ENCODE measurements at places on chromosomes 2 and 18. TPM values are rescaled to one million over a fixed set of nuclear protein-coding genes. Genes with fewer than 3 reads are reported as not detected.
A peak's percentile ranks its signal among the peaks of the same experiment; 100 is the strongest.

GRCh38 chr2:55768991-55769390 lies 75.3 kb upstream of the PNPT1 start:
- no peak for DNase-seq

DNA sequence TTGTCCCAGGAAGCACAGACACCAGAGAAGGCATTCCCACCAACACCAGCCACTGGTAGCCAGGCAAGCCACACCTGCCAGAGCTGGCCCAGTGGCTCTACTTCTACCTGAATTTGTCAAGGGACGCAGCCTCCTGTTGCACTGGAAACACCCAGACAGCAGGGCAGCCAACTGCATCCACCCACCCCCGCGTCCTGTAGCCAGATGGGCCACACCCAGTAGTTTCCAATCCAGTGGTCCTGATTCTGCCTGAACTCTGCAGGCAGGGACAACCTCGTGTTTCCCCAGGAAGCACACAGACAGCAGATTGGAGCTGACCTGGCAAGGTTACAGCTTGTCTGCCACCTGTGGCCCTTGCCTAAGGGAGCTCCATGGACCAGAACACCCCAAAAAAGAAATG lies 18.2 kb downstream of the PFN4 start:
- no peak for DNase-seq

Gene PAIP2B
- total RNA-seq = 5.3 TPM

- no peak for DNase-seq
Measured at GRCh38 chr2:42622943-42623676, 54.7 kb downstream of the MTA3 start.

- DNase-seq = no peak
Measured at GRCh38 chr2:197894751-197895274, 90.4 kb downstream of the PLCL1 start.

- no peak for DNase-seq
Measured at GRCh38 chr2:70714141-70714905, 53.7 kb downstream of the ADD2 start.

- no peak for DNase-seq
Measured at GRCh38 chr2:121081701-121082100, 203.3 kb downstream of the TFCP2L1 start.

- DNase-seq = no peak
Measured at GRCh38 chr18:44564922-44565321, 115.8 kb upstream of the SETBP1 start.

- no peak for DNase-seq
Measured at GRCh38 chr2:195395362-195395761, 261.7 kb upstream of the SLC39A10 start.

DNA sequence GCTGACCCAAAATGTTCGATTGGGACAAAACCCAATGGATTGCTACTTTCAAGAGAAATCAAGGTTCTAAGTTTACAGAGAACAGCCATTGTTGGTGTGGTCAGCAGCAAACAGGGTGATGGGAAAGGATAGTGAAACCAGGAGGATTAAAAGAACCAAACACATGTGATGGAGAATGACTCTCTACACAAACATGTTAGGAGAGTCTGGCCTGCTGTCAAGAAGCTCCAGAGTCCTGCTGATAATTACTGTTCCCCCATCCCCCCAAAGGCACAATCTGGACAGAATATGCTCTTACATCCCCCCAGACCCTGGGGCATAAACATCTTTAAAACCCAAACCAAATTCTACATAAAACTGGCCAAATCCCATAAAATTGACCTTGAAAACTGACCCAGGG lies 32.0 kb upstream of the ACYP2 start:
- no peak for DNase-seq

- DNase-seq = no peak
Measured at GRCh38 chr2:241228860-241229516, 40.5 kb downstream of the ANO7 start.

DNA sequence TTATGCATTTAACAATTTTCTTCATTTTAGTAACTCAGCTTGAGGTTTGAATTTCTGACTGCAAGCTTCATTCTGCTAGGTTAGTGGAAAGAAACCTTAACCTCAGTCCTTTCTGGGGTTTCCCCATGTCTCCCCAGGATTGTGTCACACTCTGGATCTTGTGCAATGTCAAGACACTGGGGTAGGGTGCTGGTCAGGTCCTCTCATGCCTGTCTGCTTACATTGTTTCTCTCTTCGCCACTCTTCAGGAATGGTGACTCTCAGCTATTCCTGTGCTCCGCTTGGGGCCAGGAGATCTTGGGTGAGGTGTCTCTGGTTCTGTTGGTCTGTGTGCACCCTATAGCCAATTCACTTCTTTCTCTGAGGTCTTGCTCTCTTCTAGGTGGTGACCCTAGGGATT lies 23.9 kb downstream of the CTLA4 start:
- DNase-seq = peak; percentile 83

DNA sequence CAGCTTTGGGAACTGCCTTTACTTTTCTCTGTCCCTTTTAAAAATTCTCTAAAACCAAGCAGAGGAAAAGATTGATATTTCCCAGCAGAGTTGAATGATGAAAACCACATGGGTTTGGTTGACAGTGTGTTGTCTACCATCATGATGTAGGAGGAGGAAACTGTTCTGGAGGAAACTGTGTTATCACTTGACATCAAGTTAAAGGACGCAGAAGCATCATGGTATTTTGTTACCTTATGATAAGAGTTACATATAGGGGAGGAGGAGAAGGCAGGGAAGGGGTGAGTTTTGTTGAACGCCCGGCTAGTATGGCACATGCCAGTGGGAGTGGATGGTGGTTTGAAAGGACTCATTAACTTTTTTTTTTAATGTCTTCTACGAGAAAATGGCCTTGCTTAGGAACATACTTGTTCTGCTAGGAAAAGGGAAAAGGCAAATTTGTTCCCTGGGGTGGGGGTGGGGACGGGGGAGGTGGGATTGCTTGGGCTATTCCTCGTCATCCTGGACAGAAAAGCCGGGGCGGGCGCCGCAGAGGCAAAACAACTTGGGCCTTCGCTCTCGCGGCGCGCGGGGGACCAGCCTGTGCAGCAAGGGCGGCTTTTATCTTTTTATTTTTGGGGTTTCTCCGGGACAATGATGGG lies 766 bp downstream of the TMEM17 start:
- DNase-seq = no peak

Gene KIAA2012
- total RNA-seq = not detected

Gene CYP27A1
- total RNA-seq = 0.30 TPM

Gene SLC9A4
- 0.14 TPM for total RNA-seq

Gene CMPK2
- 5.7 TPM for total RNA-seq

DNA sequence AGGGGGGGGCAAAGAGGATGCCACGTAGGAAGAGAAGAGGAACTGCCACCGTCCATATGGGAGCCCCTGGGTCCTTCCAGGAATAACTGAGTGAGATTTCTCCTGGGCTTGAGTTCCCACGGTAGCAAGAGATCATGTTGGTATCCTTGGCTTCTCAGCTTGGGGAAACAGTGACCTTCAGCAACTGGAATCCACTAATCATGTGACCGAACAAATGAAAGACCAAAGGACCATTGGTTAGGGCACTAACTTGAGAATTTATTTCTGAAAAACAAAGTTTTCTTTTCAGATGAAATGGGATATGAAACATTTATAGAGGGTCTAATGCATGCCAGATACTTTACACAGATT lies 259.4 kb upstream of the ID2 start:
- DNase-seq = no peak

DNA sequence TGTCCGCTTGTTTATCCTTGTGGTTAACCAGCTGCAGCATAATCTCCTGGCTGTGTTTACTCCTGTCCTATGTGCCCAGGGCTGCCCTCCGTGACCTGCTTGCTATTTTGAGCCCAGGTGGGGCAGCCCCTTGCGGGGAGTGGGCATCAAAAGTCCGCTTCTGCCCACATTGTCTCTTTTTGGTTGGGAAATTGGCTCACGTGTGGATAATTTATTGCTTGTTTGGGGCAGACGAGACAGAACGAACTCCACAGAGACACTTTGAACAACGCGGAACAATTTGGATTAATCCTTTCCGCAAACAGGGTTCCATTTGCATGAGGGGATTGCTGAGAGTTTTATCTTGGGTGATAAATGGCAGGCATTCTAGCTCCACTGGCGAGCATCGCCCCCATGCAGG lies 8.1 kb upstream of the CXCR4 start:
- DNase-seq = no peak

- DNase-seq = peak; percentile 52
Measured at GRCh38 chr2:171598713-171599319, 76.5 kb downstream of the CYBRD1 start.

DNA sequence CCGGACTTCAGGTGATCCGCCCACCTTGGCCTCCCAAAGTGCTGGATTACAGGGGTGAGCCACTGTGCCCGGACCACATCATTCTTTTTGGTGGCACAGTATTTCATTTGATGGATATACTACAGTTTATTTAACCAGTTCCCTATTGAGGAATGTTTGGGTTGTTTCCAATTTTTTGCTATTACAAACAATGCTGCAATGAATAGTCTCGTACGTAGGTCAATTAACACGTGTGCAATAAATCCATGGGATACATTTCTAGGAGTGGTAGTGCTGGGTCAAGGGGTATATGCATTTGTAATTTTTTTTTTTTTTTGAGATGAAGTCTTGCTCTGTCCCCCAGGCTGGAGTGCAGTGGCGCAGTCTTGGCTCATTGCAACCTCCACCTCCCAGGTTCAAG lies 28.4 kb upstream of the XPO1 start:
- no peak for DNase-seq

DNA sequence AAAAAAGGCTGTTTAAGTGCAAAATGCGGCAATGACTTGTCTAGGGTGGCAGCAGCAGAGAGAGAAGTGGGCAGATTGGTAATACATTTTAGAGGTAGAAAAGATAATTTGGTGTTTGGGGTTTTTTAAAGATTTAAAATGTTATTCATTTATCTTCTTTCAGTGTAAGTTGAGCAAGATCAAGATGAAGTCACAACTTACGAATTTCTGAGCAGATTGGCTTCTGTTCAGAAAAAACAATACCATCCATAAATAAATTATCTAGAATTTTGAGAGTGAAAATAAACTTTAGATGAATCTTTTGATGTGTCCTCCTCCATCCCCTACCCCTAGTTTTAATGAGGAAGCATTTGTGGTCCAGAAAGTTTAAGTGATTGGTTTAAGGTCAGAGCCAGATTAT lies 47.9 kb upstream of the FAM171B start:
- no peak for DNase-seq

Gene CTAGE1
- not detected for total RNA-seq

DNA sequence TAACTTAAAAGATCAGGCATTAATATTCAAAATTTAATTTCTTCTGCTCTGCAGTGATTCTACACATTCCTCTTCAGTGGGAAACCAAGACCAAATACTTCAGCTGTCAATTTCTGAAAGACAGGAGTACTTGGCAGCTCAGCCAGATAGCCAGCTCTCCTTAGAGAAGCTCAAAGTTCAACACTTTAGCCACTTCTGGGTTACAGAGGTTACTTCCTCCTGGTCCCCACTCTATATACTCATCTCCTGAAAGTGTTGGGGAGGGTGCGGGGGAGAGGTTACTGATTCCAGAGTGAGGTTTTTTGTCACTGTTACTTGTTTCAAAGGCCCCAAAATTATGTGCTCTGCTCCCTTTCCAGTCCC lies 4.1 kb downstream of the CYTIP start:
- peak; percentile 77 for DNase-seq

Gene RDH14
- 23.2 TPM for total RNA-seq

DNA sequence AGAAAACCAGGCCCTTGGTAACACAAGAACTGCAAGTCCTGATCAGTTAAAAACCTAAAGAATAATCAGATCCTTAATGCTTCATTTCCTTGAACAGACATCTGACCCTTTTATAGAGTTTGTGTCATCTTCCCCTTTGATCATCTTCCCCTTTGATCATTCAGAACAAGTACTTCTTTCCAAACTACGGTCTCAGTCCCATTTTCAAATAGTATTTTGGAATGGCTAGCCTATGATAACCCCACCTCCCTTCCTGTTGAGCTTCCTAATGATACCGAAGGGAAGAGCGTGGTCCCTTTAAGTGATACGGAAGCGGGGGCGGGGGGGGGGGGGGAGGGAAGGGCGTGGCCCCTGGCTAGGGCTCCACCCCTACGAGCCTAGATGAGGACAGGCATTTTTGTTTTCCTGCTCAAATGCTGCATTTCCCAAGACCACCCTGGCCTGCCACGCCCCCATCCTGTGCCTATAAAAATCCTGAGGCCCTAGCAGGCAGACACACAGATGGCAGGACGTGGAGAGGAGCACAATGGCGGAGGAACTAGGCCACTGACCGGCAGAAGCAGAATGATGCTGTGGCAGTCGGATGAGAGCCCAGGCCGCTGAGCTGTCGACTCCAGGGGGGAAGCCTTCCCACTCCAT lies 24.1 kb upstream of the CHRNA1 start:
- no peak for DNase-seq

Gene MFSD6
- total RNA-seq = 51.9 TPM

Gene ANKRD30BL
- not detected for total RNA-seq

GRCh38 chr2:158325031-158325781 lies 131.3 kb downstream of the CCDC148 start:
- no peak for DNase-seq

DNA sequence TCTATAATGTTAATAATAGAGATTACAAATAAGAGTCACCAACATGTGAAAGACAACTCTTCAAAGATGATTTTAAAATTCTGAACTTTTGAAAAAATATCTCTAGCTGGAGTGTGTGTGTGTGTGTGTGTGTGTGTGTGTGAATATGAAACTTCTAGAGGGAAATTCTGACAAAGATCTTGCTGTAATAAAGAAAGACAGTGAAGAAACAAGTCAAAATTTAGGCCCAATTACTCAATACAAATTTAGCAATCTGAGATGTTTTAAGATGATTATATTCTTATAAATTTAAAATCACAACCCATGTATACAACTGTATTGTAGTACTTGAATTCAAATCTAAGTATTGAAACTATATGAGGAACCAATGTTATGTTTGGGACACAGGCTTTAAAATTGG lies 57.2 kb upstream of the UGP2 start:
- DNase-seq = no peak

GRCh38 chr2:54862742-54863141 lies 139.3 kb downstream of the EML6 start:
- DNase-seq = no peak

DNA sequence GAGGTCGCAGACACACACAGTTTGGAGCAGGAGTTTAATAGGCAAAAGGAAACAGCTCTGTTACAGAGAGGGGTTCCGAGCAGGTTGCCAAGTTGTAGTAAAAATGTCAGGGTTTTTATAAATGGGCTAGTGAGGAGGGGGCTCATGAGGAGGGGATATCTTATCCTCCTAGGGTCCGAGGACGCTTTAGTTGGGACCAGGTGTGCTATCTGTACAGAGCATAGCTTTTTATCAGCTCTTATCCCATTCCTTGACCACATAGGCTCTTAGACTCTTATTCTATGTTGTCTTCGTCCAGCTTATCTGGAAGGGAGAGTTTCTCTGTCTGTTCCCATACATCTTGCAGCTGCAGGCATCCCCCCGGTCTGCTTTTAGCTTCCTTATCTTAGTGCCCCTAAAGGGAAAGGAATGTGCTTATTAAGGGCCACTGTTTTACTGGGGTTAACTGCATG lies 44.7 kb downstream of the PDK1 start:
- no peak for DNase-seq

Measured in activated T-cell treated with anti-CD3 and anti-CD28 coated beads, Interleukin-2, amount 50 U/mL, for 72 hours (primary cell).